ENCODE measurements at places on chromosomes 6 and 20. TPM values are rescaled to one million over a fixed set of nuclear protein-coding genes. Genes with fewer than 3 reads are reported as not detected.

ZFP57 gene
- total RNA-seq, result not detected

GRCh38 chr6:98036344-98036923, 753.4 kb upstream of the MMS22L start:
- DNase-seq, result peak; percentile 69

DNA sequence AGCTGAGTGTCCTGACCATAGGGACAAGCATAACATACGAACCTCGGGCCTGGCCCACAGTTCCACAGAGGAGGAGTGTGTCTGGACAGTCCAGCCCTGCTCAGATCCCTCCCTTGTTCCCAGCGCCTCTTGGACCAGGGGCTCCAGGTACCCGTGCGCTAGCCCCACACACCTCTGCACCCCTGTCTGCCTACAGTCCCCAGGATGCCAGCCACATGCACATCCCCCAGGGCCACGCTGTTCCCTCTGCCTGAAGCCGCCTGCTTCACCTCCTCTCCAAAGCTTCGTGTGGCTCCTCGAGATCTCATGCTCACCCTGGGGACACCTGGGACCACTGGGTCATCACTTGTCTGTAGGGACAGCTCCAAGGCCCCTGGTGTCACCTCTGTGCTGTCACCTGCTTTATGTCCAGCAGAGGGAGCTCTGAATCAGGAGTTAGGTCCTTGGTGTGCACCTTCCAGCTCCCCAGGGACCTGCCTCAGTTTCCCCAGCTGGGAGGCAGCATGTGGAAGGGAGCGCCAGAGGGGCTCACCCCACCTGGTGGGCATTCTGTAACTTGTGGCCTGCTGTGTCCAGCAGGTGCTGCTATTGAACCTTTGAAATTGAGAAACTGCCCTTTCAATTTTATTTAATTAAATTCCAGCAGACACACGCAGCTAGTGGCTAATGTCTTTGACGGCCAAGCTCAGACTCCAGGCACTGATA, 7.3 kb upstream of the YTHDF1 start:
- DNase-seq, result peak; percentile 76

PRR18 gene
- total RNA-seq, result 0.13 TPM

GRCh38 chr6:149266659-149267058, 50.9 kb upstream of the TAB2 start:
- DNase-seq, result no peak

DNA sequence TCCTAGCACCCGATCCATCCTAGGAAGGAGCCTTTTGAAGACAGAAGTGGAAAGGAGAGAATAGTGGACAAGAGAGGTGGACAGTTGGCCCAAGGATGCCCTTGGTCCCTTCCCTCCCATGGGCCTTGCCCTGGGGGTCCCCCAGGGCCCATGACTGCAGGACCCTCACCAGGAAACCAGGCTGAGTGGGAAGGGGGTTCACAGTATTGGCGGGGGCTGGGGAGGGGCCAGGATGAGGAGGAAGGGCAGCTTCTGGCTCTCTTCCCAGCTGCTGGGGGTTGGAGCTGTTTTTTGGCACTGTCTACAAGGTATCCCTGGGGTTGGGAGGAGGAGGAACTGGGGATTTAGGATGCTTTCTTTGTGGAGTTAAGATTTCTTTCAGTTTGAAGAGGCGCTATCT, 4.0 kb upstream of the DSN1 start:
- no peak for DNase-seq

GRCh38 chr6:41815587-41815986, 28.1 kb downstream of the TOMM6 start:
- no peak for DNase-seq

GRCh38 chr20:31934968-31935764, 16.7 kb downstream of the PDRG1 start:
- peak; percentile 73 for DNase-seq

DNA sequence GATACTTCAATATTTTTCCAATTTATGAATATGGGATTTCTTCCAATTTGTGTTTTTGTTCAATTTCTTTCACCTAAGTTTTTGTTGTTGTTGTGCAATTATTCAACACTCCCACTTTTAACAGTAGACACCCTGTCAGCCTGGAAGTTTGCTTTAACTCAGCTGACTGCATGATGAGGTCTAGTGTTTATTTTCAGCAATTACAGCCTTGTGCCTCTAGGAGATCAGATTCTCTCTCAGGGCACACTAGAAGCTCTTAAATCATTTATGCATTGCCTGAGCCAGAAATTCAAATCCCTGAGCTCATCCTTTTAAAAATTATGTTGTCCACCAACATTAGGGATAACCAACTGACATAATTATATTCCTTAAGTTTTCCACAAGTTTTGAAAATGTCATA, 85.7 kb downstream of the MRAP2 start:
- DNase-seq, result no peak

- peak; percentile 92 for DNase-seq
Observed at GRCh38 chr6:42043787-42044475, 6.4 kb upstream of the TAF8 start.

- no peak for DNase-seq
Observed at GRCh38 chr6:38184585-38185080, 365.1 kb downstream of the ZFAND3 start.

FAM217A gene
- total RNA-seq, result not detected

C4A gene
- 1.7 TPM for total RNA-seq

GRCh38 chr6:136751522-136751956, 40.7 kb downstream of the MAP3K5 start:
- no peak for DNase-seq

- DNase-seq, result peak; percentile 28
Observed at GRCh38 chr6:75290136-75290945, 5.7 kb upstream of the TMEM30A start.

DNA sequence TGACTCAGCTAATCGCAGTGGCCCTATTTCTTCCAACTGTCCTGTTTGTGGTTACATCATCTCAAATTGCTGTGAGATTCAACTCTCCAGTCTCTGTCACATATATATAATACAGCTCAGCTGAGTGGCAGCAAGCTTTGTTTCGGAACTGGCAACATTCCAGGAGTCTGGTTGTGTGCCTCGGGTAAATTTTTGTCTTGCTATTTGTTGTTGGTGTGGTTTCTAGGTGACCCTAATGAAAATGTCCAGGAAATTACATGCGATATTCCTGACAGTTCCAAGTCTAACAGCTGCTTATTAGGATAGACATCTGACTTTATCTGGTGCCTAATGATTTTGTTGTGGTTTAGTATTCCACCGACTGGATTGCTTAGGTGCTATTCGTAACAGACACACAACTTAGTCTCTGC, 581.8 kb downstream of the CD109 start:
- DNase-seq, result no peak

Data from neural progenitor cell (in vitro differentiated cells).